ENCODE measurements at places on chromosomes 6 and 20. TPM values are rescaled to one million over a fixed set of nuclear protein-coding genes. Genes with fewer than 3 reads are reported as not detected.

- H3K4me1 ChIP-seq: peaks cover 3% of the 10 kb centered on the region
- H3K27me3 ChIP-seq: no peaks in the 10 kb centered on the region
- no peak overlapping the region for H3K4me3 ChIP-seq
- H3K27ac ChIP-seq: no peak overlapping the region
- no peak for DNase-seq
Observed at GRCh38 chr20:10314198-10314597, 95.6 kb downstream of the SNAP25 start.

- H3K4me1 ChIP-seq: peaks cover 2% of the 10 kb centered on the region
- H3K27ac ChIP-seq: no peak overlapping the region
- no peaks in the 10 kb centered on the region for H3K36me3 ChIP-seq
- H3K4me3 ChIP-seq: no peak overlapping the region
- H3K27me3 ChIP-seq: no peaks in the 10 kb centered on the region
- no peak for DNase-seq
Observed at GRCh38 chr20:36113036-36113435, 41.5 kb upstream of the EPB41L1 start.

DNA sequence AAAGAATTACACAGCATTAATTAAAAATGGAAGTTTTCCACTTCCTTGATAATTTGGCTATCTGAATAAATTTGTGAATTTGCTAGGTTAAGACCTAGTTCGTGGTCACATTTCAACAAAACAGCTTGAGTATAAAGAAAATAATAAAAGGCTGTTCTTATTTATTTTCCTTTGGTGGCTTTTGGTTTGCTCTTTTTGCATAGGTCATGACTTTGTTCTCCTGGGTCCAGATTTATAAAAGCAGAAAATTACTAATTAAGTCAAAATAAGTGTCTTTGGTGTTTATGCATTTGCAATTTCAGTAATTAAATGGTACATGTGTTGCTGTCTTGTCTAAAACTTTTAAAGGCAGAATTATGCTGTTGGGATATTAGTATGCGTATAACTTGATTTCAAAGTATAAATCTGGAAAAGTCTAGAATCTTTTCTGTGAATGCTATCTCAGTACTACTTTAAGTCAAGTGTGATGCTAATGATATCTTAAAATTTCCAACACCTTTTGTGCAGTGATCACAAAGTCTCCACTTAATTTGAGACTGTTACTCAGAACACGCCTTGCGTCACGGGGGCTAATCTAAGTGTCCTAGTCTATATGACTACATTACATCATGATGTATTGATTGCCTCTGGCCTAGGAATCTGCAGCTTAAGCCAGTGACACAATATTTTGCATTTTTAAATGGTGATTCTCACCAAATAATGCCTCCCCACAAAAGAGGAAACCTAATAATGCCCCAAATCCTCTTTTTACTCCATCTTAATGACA lies 41.0 kb downstream of the GNAS start:
- peaks cover 10% of the 10 kb centered on the region for H3K4me1 ChIP-seq
- H3K4me3 ChIP-seq: peak overlapping the region; percentile 96
- no peak overlapping the region for H3K27ac ChIP-seq
- H3K36me3 ChIP-seq: peaks cover 22% of the 10 kb centered on the region
- DNase-seq: no peak
- no peaks in the 10 kb centered on the region for H3K27me3 ChIP-seq

DNA sequence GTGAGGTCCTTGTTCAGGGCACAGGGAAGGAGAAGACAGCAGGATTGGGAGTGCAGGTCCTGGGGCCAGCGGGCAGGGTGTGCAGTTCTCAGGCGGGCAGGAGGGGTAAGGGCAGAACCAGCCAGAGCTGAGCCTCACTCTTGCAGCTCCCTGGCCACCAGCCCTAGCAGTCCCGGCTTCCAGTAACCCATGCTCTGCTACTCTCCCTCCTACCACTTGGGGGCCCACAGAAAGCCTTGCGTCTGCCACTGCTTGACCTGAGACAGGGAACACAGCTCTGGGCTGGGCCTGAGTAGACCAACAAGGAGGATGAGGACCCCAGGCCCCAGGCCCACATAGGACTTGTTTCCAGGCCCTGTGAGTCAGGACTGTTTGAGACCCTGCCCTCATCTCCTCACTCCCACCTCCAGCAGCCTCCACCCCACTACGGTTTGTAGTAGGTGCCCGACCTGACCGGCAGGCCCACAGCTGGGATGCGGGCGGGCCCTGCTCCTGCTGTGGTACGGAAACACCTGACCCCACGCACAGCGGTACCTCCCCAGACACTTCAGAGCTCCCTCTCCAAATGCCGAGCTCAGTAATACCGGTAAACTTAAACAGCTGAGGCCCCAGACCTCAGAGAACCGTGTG lies 39.2 kb downstream of the KCNK5 start:
- DNase-seq: peak; percentile 87
- H3K27ac ChIP-seq: no peak overlapping the region
- H3K4me1 ChIP-seq: no peaks in the 10 kb centered on the region
- no peak overlapping the region for H3K4me3 ChIP-seq
- H3K36me3 ChIP-seq: peaks cover 69% of the 10 kb centered on the region

GRCh38 chr6:43980004-43980795 lies 147.1 kb downstream of the MRPL14 start:
- no peaks in the 10 kb centered on the region for H3K4me1 ChIP-seq
- no peak overlapping the region for H3K4me3 ChIP-seq
- H3K27ac ChIP-seq: no peak overlapping the region
- no peaks in the 10 kb centered on the region for H3K36me3 ChIP-seq
- H3K27me3 ChIP-seq: no peaks in the 10 kb centered on the region

DNA sequence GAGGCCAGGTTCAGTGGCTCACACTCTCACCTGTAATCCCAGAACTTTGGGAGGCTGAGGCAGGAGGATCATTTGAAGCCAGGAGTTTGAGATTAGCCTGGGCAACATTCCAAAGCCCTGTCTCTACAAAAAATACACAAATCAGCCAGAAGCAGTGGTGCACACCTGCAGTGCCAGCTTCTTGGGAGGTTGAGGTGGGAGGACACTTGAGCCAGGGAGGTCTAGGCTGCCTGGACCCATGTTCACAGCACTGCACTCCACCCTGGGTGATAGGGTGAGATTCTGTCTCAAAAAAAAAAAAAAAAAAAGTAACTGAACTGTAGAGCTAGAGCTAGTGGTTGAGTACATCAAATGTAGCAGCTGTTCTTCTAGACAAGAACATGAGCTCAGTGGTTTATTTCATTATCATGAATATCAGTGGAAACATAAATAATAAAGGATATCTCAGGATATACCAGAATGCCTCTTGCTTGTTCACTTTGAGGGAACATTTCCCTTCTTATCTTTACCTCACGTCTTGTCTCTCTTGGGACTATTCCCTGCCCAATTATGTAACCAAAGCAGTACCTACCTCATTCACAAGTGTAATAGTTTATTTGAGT lies 17.6 kb downstream of the NANP start:
- H3K4me1 ChIP-seq: peaks cover 2% of the 10 kb centered on the region
- no peak for DNase-seq
- H3K36me3 ChIP-seq: no peaks in the 10 kb centered on the region

DNA sequence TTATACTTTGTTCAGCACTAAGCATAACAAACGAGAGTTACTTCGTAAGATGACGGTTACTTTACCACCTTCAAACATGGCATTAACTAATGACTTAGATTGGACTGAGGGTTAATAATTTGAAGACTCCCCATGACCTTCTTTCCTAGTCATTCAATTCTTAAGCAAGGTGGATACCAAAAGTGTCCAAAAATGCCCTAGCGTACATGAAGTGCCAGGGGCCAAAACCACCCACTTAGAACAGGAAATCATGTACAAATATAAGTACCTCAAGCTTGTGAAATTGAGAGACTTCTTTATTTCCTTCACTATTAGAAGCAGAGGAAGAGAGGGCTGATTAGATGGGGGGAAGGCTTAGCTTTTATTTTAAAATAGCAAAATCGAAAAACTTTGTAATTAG lies 166.4 kb downstream of the ATXN1 start:
- no peaks in the 10 kb centered on the region for H3K27me3 ChIP-seq
- no peaks in the 10 kb centered on the region for H3K4me1 ChIP-seq
- H3K36me3 ChIP-seq: no peaks in the 10 kb centered on the region
- no peak overlapping the region for H3K27ac ChIP-seq
- H3K4me3 ChIP-seq: no peak overlapping the region

The PBOV1 gene
- total RNA-seq: not detected

The HLA-DPA1 gene
- total RNA-seq: 2.6 TPM

The SIRPD gene
- not detected for total RNA-seq

The IYD gene
- total RNA-seq: not detected

The LMBRD1 gene
- total RNA-seq: 17.0 TPM

Measured in H9 (cell line).